ENCODE measurements at places on chromosomes 5 and 9. TPM values are rescaled to one million over a fixed set of nuclear protein-coding genes. Genes with fewer than 3 reads are reported as not detected.
A peak's percentile ranks its signal among the peaks of the same experiment; 100 is the strongest.

Gene HSD17B3
- 0.40 TPM for total RNA-seq

Gene NR6A1
- total RNA-seq = 168 TPM

Gene IL3
- total RNA-seq = not detected

Gene PCDHB15
- 9.8 TPM for total RNA-seq

Gene DPYSL3
- 76.3 TPM for total RNA-seq

Gene PALM2AKAP2
- 0.90 TPM for total RNA-seq

Gene CORO2A
- total RNA-seq = 21.0 TPM

Gene NRARP
- 12.1 TPM for total RNA-seq

Gene TBC1D13
- 34.3 TPM for total RNA-seq

Gene NR2F1-AS1
- total RNA-seq = 1.4 TPM

Gene TSSK1B
- total RNA-seq = not detected

Gene OLFML2A
- total RNA-seq = 25.1 TPM

Gene FUBP3
- 85.4 TPM for total RNA-seq

Gene IFNA2
- not detected for total RNA-seq

- no peak for DNase-seq
These were observed 277.8 kb downstream of the MAST4 start for GRCh38 chr5:66874004-66874403.

- DNase-seq = no peak
These were observed 16.1 kb upstream of the IL13 start for GRCh38 chr5:132641841-132642240.

- DNase-seq = no peak
These were observed 88.8 kb downstream of the NR3C1 start for GRCh38 chr5:143314659-143315058.

- no peak for DNase-seq
These were observed 195.8 kb upstream of the TBCA start for GRCh38 chr5:77971776-77972468.

GRCh38 chr5:5326115-5326758 is 96.2 kb upstream of the ICE1 start:
- DNase-seq = peak; percentile 82

DNA sequence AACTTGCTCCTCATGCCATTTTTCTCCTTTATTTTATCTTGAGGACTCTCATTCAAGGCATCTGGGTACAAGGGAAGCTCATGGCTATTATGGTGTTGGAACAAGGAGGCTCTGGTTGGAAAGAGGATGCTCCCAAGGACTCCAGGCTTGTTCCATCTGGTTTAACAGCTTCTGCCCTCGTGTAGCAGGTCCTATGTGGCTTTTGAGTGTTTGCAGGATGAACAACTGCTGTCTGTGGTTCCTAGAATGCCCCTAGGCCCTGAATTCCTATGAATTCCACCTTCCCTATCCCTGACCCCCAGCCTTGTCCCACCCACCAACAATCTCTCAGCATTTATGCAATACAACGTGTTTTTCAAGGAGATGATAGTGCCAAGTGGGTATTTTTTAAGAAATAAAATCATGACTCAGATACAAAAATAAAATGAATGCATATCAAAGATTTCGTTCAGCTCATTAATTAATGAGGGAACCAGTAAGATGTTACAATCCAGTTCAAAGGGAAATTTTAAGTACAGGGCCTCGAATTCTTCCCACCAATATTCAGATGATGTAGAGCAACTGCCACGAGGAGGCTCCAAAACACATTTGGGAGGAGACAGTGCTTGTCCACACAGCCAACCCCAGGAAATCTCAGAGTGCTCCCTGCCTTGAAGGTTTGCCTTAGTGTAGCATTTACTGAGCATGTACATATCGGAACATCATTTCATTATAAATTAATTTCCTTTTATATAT is 182.0 kb downstream of the MUSK start:
- no peak for DNase-seq

DNA sequence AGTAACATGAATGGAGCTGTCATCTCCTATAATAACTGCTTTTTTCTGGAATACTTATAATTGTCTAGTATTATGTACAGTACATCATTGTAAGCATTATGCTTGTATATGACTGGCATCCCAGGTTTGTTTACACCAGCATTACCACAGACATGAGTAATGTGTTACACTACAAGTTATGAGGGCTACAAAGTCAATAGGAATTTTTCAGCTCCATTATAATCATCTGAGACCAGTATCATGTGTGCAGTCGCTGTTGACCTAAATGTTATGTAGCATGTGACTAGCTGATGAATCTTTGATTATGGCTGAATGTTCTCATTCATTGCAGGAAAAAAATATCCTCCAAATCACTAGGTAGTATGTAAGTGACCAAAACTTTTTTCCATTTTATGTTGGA is 2.2 kb downstream of the ZCCHC9 start:
- DNase-seq = no peak

DNA sequence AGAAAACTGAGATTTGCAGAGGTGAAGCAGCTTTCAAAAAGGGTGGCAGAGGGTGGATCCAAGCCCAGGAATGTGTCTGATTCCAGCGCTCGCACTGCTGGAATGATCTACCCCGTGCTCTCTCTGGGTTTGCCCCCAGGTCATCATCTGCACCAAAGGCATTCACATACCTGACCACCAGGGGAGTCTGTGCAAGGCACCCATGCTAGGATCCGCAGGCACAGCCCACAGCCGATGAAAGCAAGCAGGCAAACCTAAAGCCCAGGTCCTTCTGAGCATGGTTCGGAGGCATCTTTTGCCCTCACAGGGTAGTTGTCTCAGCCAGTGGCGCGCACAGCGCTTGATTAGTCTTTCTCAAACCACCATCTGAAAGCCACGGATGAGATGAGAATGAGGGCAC is 56.6 kb downstream of the TEK start:
- peak; percentile 73 for DNase-seq

- no peak for DNase-seq
These were observed 111.1 kb upstream of the FBN2 start for GRCh38 chr5:128649192-128649591.

- DNase-seq = no peak
These were observed 220.6 kb downstream of the TRIM36 start for GRCh38 chr5:114948986-114949621.

- no peak for DNase-seq
These were observed 22.6 kb downstream of the STK10 start for GRCh38 chr5:172165465-172165864.

- peak; percentile 71 for DNase-seq
These were observed 559.3 kb downstream of the CCDC171 start for GRCh38 chr9:16112116-16112515.

DNA sequence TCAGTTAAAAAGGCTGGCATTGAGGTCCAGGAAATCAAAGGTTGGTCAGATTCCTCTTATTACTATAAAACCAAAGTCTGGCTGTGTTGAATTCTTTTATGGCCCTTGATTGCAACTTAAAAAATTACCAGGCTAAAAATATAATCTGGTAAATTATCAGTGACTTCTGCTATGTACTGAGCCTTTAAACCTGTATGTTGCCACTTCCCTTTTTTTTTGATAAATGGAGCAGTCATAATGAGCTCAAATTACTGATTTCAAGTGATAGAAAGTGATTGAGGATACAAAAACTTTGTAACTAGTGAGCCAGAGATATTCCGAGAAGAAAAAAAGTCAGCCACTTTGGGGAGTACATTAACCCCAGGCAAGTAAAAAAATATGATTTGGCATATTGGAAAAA is 100.1 kb downstream of the GIN1 start:
- DNase-seq = no peak

- no peak for DNase-seq
These were observed 484.6 kb downstream of the SPATA31A7 start for GRCh38 chr9:61674465-61674864.

GRCh38 chr5:944992-945685 is 52.5 kb downstream of the TRIP13 start:
- DNase-seq = no peak

DNA sequence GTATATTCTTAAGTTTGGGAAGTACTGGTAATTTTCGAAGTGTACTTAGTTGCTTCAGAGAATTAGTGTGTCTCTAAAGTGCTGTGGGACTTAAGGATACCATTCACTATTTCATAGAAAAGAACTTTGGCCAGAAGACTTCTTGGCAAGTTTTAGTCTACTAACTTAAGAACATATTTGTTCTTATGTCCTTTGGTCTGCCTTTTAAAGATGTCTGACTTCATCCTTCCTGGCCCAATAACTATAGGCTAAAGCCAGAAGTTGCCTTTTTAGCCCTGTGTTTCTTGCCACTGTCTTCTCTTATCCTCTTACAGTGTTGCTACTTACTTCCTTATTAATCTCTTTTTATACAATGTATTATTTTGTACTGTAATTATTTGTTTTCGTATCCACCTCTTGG is 6.3 kb downstream of the RBM27 start:
- DNase-seq = no peak

DNA sequence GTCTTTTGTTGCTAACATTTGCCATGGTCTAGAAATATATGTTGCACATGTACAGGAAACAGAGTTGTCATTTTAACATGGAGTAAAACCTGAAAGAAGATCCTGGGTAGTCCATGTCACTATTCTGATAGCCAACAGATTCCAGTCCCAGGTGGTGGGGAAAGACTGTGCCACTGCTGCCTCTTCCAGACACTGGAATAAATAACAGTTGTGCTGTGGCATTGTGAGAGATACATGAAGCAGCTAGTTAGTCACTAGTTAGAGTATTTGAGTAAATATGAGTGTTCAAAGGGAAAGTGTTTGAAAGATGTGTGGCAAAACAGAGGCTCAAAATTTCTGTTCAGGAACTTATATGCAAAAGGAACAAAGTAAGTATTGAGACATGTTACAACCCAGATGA is 1408.3 kb downstream of the EFNA5 start:
- no peak for DNase-seq

GRCh38 chr9:38249587-38250210 is 142.8 kb upstream of the ALDH1B1 start:
- peak; percentile 28 for DNase-seq
